ENCODE measurements at places on chromosomes 11 and 22.

- DNase-seq, result no peak
Measured at GRCh38 chr11:10401256-10401655, 53.8 kb upstream of the AMPD3 start.

GRCh38 chr11:65854852-65855837 lies 2.8 kb downstream of the CFL1 start:
- no peak for DNase-seq

DNA sequence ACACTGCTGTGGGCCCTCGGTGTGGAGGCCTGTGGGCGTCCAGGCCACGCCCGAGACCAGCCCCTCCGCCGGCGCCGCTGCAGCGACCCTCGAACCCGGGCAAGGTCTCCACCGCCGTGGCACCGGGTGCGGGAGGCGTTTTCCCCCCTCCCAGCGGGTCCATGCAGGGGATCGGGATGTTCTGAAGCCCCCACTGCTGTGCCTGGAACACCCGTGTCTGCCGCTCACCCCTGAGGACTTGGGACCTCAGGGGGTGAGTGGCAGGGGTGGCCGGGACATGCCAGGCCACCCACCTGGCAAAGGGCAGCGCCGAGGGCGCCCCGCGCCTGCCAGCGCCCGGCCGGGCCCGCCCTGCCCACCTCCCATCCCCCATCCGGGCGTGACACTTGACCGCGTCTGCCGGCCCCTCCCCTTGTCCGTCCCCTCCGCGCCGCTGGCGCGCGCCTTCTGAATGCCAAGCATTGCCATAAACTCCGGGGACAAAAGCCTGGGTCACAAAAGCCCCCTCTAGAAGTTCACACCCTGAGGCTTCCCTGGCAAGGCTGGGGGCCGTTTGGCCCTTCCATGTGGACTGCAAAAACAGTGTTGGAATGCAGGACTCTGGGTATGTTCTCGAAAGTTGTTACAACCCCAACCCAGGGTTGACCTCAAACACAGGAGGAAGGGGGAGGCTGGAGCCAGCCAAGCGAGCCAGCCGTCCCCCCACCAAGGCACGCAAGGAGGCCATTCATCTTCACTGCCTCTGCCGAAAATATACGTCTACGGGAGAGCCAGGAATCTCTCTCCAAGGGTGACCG lies 819 bp upstream of the KCNQ1OT1 start:
- DNase-seq, result peak; percentile 64

DNA sequence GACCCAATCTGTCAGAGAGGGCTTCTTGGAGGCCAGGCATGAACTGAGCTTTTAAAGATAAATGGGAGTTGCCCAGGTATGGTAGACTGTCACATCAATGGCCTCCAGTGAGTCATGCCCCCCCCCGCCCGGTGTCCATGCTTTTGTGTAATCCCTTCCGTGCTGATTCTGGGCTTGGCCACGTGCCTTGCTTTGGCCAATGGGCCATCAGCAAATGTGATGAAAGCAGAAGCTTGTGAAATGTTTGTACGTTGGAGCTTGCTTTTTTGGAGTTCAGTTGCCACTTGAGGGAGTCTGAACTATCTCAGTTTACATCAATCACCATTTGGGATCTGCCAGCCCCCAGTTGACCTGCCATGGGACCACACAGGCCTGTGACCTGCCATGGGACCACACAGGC lies 4.3 kb upstream of the THY1 start:
- no peak for DNase-seq

DNA sequence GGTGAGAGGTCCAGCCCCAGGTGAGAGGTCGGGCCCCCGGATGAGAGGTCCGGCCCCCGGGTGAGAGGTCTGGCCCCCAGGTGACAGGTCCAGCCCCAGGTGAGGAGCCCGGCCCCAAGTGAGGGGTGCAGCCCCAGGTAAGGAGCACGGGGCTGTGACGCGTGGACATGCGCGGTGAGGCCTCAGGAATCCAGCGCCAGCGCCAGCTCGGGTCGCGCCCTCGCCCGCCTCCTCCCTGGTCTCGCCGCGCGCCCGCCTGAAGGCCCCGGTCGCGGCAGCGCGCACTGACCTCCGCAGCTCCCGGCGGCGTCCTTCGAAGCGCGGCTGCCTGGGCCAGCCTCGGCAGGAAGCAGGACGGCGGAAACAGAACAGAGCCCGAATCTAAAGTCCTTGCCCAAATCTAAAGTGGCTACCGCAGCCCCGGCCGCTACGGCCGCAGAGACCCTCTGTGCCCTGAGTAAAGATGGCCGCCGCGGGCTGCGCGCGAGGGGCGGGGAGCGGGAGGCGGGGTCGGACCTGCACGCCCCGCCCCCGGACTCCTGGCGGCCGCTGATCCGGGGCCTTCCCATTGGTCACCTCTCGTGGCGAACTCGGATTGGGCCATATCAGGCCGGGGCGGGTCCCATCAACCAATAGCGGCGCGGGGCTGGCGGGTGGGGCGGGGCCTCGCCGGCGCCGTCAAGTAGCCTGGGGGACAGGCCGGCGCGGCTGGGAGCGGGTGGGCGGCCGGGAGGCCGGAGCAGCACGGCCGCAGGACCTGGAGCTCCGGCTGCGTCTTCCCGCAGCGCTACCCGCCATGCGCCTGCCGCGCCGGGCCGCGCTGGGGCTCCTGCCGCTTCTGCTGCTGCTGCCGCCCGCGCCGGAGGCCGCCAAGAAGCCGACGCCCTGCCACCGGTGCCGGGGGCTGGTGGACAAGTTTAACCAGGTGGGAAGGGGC lies at the start of the genes ALG12 and CRELD2:
TSS of gene ALG12 (minus strand) at position 465 of the 937 bp plus-strand sequence. CDS start 4,673 bp downstream, outside the sequence.
TSS of gene CRELD2 (plus strand) at position 661 of the 937 bp plus-strand sequence. CDS start at position 797, 136 bp downstream.
- peak; percentile 99 for DNase-seq

GRCh38 chr11:86141727-86142126 lies 72.8 kb upstream of the PICALM start:
- no peak for DNase-seq

DNA sequence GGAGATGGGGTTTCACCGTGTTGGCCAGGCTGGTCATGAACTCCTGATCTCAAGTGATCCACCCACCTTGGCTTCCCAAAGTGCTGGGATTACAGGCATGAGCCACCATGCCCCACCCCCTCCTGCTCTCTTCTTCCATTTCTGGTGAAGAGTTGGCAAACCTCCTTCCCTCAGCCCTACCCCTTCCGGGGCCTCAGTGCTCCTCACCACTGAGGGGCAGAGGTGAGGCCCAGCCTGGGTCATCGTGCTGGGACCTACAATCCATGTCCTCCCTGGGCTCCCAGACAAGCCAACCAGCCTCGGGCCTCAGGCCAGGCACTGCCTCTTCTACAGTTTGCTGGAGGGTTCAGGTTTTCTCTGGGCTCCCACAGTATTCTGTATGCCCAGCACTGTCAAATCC lies 14.8 kb upstream of the TPBGL start:
- DNase-seq, result no peak

GRCh38 chr11:86103808-86104207 lies 34.9 kb upstream of the PICALM start:
- DNase-seq, result no peak

- peak; percentile 97 for DNase-seq
Measured at GRCh38 chr22:38755155-38755910, 465 bp downstream of the SUN2 start.

GRCh38 chr11:15526032-15526431 lies 411.3 kb downstream of the INSC start:
- DNase-seq, result no peak

DNA sequence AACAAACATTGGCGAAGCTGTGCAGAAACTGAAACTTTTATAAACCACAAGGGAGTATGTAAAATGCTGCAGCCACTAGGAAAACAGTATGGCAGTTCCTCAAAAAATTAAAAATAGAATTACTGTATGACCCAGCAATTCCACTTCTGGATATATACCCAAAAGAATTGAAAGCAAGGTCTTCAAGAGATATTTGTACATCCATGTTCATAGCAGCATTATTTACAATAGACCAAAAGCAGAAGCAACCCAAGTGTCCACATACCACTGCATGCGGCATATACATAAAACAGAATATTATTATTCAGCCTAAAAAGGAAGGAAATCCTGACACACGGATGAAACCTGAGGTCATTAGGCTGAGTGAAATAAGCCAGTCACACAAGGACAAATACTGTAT lies 85.8 kb downstream of the RELT start:
- no peak for DNase-seq

- peak; percentile 22 for DNase-seq
Measured at GRCh38 chr22:38215156-38216038, 13.6 kb downstream of the MAFF start.

DNA sequence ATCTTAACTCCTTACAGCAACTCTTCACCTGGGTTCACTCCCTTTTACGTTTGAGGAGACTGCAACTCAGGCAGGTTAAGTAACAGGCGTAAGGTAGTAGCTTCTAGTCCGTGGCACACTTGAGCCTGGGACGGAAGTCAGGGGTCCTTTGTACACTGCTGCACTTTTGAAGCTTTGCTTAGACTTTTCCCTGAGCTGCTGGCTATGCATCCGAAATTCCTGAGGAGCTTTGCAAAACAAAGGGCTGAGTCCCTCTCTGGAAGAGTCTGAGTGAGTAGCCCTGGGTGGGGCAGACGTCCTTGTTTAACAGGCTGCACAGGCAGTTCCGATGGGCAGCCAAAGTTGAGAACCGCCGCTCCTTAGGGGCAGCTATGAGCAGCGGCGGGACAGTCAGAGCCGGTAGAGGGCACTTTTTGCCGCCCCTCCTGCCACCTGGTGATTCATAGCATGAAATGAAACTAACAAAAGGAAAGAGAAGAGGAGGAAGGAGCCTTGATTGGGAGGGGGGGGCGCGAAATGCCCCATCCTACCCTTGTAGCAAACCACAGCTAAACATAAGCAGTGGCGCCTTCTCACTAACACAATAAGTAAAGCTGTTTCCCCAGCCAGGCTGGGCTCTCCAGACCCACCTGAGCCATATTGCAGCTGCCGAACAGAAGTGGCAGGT lies 1.4 kb downstream of the TMEM109 start:
- peak; percentile 83 for DNase-seq

- DNase-seq, result no peak
Measured at GRCh38 chr11:17703951-17704350, 15.4 kb upstream of the MYOD1 start.

DNA sequence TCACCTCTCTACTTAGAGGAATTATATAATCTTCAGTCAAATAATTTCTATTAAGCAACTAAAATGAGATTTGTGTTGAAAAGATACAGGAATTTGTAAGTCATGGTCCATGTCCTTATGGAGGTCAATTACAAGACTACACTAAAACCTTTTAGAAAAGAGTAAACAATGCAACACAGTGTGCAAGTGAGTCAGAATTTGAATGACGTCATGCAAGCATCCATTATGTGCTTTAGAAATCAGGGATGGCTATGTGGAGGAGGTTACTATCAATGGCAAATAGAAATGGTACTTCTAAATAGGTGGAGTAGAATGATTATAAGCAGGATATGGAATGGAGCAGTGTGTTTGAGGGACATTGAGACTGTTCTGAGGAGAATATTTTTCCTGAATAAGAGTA lies 16.6 kb downstream of the OR10D3 start:
- DNase-seq, result no peak

- DNase-seq, result no peak
Measured at GRCh38 chr22:38448945-38449745, 5.9 kb downstream of the KCNJ4 start.

- DNase-seq, result no peak
Measured at GRCh38 chr11:88384004-88384668, 46.6 kb upstream of the CTSC start.

- no peak for DNase-seq
Measured at GRCh38 chr22:40517631-40518030, 118.9 kb downstream of the MRTFA start.

DNA sequence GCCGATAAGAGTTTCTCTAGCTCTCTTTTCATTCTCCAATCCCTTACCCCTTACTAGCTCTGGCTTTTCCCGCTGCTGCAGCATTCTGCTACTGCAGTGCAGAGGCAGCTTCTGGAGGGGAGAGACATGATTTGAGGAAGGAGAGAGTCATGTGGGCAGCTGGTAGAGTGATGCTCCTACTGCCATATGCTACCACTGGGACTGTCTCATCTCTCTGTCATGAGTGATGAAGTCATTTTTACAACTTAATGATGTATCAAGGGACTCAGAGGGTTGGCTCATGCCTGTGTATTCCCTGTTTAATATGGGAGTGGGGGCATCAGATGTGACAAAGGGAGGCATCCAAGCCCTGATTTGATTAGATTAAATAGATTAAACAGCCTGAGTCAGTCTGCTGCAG lies 11.3 kb downstream of the SLC17A6 start:
- DNase-seq, result no peak

GRCh38 chr11:41789376-41789775 lies 329.9 kb upstream of the LRRC4C start:
- no peak for DNase-seq

DNA sequence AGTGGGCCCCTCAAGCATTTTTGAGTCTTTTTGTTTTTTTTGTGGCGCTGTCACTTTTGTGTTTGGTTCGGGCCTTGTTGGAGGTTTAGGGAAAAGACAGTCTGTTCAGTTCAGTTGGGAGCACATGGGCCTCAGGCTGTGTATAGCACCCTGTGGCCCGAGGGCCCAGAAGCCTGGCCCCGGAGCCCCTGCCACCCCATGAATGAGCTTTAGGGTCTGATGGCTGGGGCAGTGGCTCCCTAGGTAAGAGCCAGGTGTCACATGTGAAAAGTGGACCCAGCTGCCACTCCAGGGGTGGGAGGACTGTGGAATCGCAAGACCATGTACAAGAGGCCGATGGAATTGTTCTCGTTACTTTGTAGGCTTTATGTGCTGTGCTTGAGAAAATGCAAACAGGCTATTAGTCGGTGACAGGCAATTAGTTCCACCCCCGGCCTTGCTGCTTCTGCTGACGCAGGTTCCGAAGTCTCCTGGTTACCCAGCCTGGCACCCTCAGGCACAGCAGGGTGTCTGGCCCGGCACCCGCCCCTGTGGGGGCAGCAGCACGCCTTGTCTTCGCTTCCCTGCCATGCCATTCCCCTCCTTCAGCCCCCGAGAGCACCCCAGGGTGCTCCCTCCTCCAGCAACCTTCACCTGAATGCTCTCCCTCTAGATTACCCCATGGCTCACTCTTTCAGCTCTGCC lies 38.2 kb upstream of the PARVG start:
- no peak for DNase-seq

DNA sequence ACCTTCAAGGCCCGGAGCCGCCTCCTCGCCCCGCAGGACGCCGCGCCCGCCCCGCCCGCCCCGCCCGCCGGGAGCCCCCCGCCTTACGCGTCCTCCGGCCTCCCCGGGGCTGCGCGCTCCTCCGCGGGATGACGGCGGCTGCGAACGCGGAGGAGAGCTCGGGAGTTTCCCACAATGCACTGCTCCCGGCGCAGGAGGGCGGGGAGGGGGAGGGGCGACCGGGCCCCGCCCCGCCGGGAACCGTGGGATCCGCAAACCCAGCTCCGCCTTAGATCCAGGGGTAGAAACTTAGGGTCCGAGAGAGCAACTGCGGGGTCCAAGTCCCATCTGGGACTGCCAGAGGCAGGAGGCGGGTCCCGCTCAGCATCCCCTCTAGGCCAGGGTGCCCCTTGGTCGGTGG lies at the start of gene CEND1:
TSS of gene CEND1 (minus strand) at position 148 of the 400 bp plus-strand sequence. CDS start 1,514 bp downstream, outside the sequence.
- DNase-seq, result peak; percentile 73

GRCh38 chr11:46692450-46692849 lies 8.0 kb downstream of the ARHGAP1 start:
- no peak for DNase-seq

GRCh38 chr22:22348127-22348814 lies 103.7 kb downstream of the VPREB1 start:
- peak; percentile 27 for DNase-seq

- no peak for DNase-seq
Measured at GRCh38 chr22:37383341-37383740, 43.9 kb downstream of the ELFN2 start.

Data from stomach (tissue), 19 donors.